Activated CD4-positive, alpha-beta memory T cell treated with anti-CD3 and anti-CD28 coated beads for 36 hours (primary cell): ENCODE measurements at places on chromosomes 1 and 21. TPM values are rescaled to one million over a fixed set of nuclear protein-coding genes. Genes with fewer than 3 reads are reported as not detected.

DNA sequence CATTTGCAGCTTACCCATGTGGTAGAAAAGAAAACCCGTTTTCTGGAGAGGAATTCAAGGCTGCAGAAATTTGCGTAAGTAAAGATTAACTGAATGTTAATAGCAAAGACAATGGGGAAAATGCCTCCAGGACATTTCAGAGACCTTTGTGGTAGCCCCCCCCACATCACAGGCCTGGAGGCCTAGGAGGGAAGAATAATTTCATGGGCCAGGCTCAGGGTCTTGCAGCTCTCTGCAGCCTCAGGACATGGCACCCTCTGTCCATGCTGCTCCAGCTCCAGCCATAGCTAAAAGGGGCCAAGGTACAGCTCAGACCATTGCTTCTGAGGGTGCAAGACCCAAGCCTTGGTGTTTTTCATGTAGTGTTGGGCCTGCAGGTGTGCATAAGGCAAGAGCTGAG, 92.7 kb upstream of the ZNF678 start:
- no peak overlapping the region for H3K4me3 ChIP-seq
- no peaks in the 10 kb centered on the region for H3K36me3 ChIP-seq
- H3K27ac ChIP-seq: no peak overlapping the region
- no peak for DNase-seq
- H3K4me1 ChIP-seq: no peaks in the 10 kb centered on the region
- peaks cover 13% of the 10 kb centered on the region for H3K27me3 ChIP-seq

GRCh38 chr21:41048145-41048544, 119.8 kb upstream of the BACE2 start:
- H3K27me3 ChIP-seq: peaks cover 4% of the 10 kb centered on the region
- H3K27ac ChIP-seq: no peak overlapping the region
- H3K4me3 ChIP-seq: no peak overlapping the region
- no peak for DNase-seq
- H3K4me1 ChIP-seq: peaks cover 2% of the 10 kb centered on the region

DNA sequence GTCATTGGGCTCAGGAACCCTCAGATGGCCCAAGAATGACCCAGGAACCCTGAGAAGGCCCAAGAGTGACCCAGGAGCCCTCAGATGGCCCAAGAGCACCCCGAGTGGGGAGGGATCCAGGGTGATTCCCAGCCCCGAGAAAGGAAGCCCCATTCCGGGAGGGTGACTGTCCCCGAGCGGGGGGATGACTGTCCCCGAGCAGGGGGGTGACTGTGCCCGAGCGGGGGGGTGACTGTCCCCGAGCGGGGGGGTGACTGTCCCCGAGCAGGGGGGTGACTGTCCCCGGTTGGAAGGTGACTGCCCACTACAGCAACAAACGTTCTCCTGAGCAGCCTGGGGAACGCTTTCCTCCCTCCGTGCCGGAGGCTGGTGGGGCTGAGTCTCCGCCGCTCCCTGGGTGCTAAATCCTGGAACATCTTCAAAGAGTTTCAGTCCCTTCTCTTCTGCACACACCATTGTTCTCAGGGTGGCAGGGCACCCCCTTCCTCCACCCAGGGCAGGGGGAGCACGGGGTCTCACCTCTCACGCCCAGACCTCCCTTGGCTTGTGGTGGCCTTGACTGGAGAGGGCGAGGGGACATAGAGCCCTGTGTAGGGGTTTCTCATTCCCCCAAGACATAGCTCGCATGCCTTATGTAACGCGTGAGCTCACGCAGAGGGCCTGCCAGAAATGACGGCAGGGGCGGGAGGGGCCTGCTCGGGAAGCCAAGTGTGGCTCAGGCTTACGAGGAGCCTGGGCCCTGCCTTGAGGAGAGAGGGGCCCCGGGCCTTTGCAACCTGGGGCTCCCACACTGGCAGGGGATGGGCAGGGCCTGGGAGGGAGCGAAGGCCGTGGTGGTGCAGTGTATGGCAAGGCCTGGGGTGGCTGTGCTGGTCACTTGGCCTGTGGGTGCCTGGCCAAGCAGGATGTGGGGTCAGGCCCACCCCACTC, 14.3 kb upstream of the SKI start:
- no peak overlapping the region for H3K27ac ChIP-seq
- peaks cover 2% of the 10 kb centered on the region for H3K4me1 ChIP-seq
- no peaks in the 10 kb centered on the region for H3K27me3 ChIP-seq

DNA sequence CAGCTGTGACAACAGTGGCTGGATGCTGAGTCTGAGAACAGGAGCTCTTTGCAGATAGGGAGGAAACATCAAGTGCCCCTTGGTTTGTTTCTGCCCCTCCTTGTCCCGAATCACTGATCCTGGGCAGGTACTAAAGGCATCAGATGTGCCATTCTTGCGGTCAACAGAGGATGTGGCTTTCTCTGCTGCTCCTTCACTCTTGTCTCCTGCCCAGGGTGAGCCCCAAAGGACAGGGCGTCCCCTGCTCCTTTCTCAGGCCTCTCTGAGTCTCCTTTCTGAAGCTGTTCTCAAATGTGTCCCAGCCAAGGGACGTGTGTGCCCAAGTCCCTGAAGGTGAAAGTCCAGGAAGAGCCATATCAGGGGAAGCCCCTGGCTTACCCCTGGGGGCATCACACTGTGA, 31.7 kb downstream of the SLC37A1 start:
- H3K27ac ChIP-seq: no peak overlapping the region
- H3K27me3 ChIP-seq: no peaks in the 10 kb centered on the region
- peaks cover 12% of the 10 kb centered on the region for H3K4me1 ChIP-seq
- DNase-seq: no peak
- H3K4me3 ChIP-seq: no peak overlapping the region
- H3K36me3 ChIP-seq: peaks cover 53% of the 10 kb centered on the region

GRCh38 chr1:52707927-52708655, 9.9 kb upstream of the COA7 start:
- no peak overlapping the region for H3K4me3 ChIP-seq
- H3K27me3 ChIP-seq: no peaks in the 10 kb centered on the region
- no peaks in the 10 kb centered on the region for H3K36me3 ChIP-seq
- peaks cover 7% of the 10 kb centered on the region for H3K4me1 ChIP-seq
- DNase-seq: no peak

DNA sequence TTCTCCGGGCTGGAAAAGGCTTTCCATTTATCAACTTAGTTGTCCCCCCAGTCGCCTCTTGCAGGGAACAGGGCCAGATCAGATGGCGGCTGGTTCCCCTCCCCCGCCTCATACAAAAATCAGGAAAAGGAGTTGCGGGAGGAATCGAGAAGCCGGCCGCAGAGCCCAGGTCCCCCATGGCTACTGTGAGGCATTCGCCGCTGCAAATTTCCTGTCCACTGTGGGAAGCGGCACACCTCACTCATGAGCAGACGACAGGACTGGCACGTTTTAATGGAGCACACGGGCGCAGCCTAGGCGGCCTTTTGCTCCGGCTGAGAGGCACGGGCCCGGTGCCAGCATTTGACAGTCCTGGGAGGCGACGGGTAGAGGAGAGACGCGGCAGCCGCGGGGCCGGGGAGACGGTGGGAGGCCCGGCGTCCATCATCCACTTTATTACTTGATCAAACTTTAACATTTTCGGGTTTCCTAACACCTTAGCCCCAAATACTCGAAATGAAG, 1.1 kb downstream of the GNG4 start:
- H3K4me1 ChIP-seq: peaks cover 4% of the 10 kb centered on the region
- peaks cover 50% of the 10 kb centered on the region for H3K27me3 ChIP-seq
- no peaks in the 10 kb centered on the region for H3K36me3 ChIP-seq

DNA sequence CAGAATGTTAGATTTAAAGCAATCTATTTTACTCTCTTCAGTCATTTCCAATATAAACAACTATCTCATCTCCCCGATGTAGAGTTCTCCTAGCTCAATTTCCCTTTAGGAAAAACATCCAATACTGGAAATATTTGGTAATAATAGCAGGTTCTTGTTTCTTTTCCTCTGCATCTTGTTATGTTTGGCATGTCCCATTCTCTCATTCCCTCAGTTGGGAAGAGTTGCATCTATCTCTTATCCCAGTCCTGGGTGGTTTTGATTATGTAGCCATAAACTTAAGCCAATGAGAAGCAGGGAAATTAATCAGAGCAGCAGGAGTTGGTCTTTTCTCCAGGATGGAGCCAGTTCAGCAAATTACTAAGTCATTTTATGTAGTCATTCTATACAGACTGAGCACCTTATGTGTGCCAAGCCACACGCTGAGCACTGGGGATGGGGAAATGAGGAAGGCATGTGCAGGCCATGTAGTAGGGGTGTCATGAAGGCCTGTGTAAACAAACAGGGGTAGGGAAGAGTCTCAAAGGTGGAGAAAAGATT, 418.2 kb upstream of the NFIA start:
- no peak overlapping the region for H3K4me3 ChIP-seq
- no peaks in the 10 kb centered on the region for H3K36me3 ChIP-seq
- DNase-seq: no peak
- no peak overlapping the region for H3K27ac ChIP-seq
- no peaks in the 10 kb centered on the region for H3K4me1 ChIP-seq
- H3K27me3 ChIP-seq: no peaks in the 10 kb centered on the region

- peaks cover 2% of the 10 kb centered on the region for H3K4me1 ChIP-seq
- H3K27ac ChIP-seq: no peak overlapping the region
- H3K36me3 ChIP-seq: no peaks in the 10 kb centered on the region
- H3K27me3 ChIP-seq: peaks cover 13% of the 10 kb centered on the region
These were observed 59.1 kb upstream of the SIM2 start for GRCh38 chr21:36639769-36640168.

GRCh38 chr1:91501971-91502671, 1.5 kb downstream of the CDC7 start:
- H3K4me1 ChIP-seq: peaks cover 16% of the 10 kb centered on the region
- H3K4me3 ChIP-seq: no peak overlapping the region
- DNase-seq: no peak
- H3K27ac ChIP-seq: no peak overlapping the region
- H3K36me3 ChIP-seq: peaks cover 18% of the 10 kb centered on the region

DNA sequence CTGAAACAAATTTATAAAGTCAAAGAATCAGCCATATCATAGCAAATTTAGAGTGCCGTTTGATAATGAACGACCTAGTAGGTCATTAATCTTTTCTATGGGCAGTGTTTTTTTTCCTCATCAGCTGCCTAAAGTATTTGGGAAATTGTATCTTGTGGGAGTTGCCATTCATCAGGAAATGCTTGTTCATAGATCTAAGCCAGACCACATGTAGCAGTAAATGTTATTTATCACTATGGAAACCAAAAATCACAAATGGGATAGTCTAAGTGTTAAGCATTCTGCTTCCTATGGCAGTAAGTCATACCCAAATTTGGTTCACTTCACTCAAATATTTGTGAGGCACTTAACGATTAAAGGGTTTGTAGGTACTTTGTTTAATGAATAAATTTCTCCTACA, 52.9 kb downstream of the LRRC8D start:
- H3K4me1 ChIP-seq: peaks cover 49% of the 10 kb centered on the region
- no peak for DNase-seq
- H3K27ac ChIP-seq: no peak overlapping the region
- H3K36me3 ChIP-seq: peaks cover 22% of the 10 kb centered on the region
- H3K27me3 ChIP-seq: no peaks in the 10 kb centered on the region
- H3K4me3 ChIP-seq: no peak overlapping the region

- no peak overlapping the region for H3K4me3 ChIP-seq
- H3K27me3 ChIP-seq: no peaks in the 10 kb centered on the region
- no peak for DNase-seq
These were observed 7.2 kb downstream of the CBR1 start for GRCh38 chr21:36076878-36077655.

DNA sequence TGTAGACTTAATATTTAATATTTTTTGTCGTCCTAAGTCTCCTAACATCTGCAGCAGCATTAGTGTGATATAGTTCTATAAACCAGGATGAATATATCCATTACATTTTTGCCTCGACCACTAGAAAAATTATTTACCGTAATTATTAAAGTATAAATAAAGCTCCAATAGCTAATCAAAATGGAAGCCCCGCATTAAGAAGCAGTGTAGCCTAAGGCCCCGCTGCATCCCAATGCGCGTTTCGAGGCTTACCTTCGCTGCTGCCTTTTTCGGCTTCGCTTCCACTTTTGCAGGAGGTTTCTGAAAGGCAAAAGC, 891 bp downstream of the HMGN1 start:
- H3K36me3 ChIP-seq: peaks cover 39% of the 10 kb centered on the region
- peaks cover 2% of the 10 kb centered on the region for H3K27me3 ChIP-seq
- peaks cover 33% of the 10 kb centered on the region for H3K4me1 ChIP-seq
- peak overlapping the region; percentile 80 for H3K4me3 ChIP-seq
- no peak for DNase-seq

DNA sequence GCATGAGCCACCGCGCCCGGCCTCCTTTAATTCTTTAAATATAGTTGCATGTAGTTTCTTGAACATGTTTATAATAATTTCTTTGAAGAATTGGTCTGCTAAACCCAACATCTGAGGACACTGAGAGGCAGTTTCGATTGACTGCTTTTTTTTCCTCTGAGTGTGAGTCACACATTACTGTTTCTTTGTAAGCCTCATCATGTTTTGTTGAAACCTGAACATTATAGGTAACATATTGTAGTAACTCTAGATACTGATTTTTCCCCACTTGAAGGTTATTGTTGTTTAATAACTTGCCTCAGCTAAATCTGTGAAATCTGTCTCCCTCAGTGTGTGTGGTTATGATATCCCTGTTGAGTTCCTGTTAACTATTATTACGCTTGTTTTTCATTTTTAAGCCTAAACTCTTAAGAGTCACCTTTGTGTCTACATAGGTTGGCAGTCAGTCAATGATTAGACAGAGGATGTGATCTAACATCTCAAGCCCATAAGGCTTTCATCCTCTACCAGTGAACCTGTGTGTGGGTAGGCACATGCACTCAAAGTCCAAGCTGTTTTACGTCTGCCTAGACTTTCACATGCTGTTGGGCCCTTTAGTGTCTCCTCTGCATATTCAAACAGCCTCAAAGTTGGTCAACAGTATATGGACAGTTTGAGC, 155.5 kb downstream of the KCNH1 start:
- no peaks in the 10 kb centered on the region for H3K36me3 ChIP-seq
- H3K27me3 ChIP-seq: no peaks in the 10 kb centered on the region
- H3K4me3 ChIP-seq: no peak overlapping the region
- no peak overlapping the region for H3K27ac ChIP-seq

DNA sequence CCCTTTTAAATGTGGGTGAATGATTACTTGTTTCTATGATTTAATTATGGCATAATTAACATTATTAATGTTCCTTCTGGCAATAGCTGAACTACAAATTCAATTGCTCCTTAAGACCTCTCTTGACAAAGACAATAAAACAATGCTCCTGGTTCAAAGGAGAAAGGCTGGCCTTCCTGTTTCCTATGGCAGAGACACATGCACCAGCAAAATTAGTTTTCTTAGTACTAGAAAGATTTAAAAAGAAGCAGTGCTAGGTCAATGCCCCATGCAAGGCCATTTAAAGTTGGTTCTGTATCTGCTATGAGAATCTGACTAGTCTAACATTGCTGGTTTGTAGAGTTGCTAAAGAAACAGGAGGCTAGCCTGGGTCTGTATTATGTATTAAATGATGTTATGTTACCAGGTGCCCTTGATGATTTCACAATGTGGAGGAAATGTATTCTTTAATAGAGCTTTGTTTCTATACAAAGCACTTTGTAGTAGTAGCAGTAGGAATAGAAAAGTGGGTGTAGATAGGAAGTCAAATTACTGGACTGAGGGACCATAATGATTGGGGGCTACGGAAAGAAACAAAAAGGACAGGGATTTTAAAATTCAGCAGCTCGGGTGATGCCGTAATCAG, 38.8 kb upstream of the CD34 start:
- no peak overlapping the region for H3K4me3 ChIP-seq
- H3K4me1 ChIP-seq: no peaks in the 10 kb centered on the region
- DNase-seq: no peak
- peaks cover 12% of the 10 kb centered on the region for H3K27me3 ChIP-seq

- no peak for DNase-seq
- H3K36me3 ChIP-seq: peaks cover 3% of the 10 kb centered on the region
- peaks cover 44% of the 10 kb centered on the region for H3K4me1 ChIP-seq
- no peak overlapping the region for H3K4me3 ChIP-seq
These were observed 16.7 kb upstream of the TIAM1 start for GRCh38 chr21:31360717-31361116.

Gene CYP2J2
- 0.68 TPM for total RNA-seq

Gene HSD11B1
- total RNA-seq: 22.4 TPM

Gene LCE1C
- total RNA-seq: not detected

Gene TNNT2
- not detected for total RNA-seq
